ENCODE measurements at places on chromosomes 2 and 18. TPM values are rescaled to one million over a fixed set of nuclear protein-coding genes. Genes with fewer than 3 reads are reported as not detected.

NT5DC4 gene
- polyA plus RNA-seq, result not detected

ITPRIPL1 gene
- 1.4 TPM for polyA plus RNA-seq

GKN1 gene
- 0.25 TPM for polyA plus RNA-seq

SLC23A3 gene
- 3.4 TPM for polyA plus RNA-seq

COLEC12 gene
- polyA plus RNA-seq, result 0.75 TPM

GALNT14 gene
- polyA plus RNA-seq, result 17.2 TPM

FEV gene
- polyA plus RNA-seq, result not detected

MC5R gene
- polyA plus RNA-seq, result 0.12 TPM

Measured in esophagus (tissue), 2 donors.